Amygdala (tissue), 56 donors: ENCODE measurements at places on chromosomes 7 and 10.

GRCh38 chr7:1466524-1467271 lies 7.4 kb upstream of the MICALL2 start:
- no peak for DNase-seq

- no peak for DNase-seq
Observed at GRCh38 chr7:133023370-133024071, 58.4 kb downstream of the CHCHD3 start.

GRCh38 chr10:15083674-15084501 lies 4.7 kb downstream of the ACBD7 start:
- no peak for DNase-seq

- DNase-seq: no peak
Observed at GRCh38 chr7:129376076-129376777, 58.0 kb upstream of the STRIP2 start.
